Heart right ventricle (tissue), 16 donors: ENCODE measurements at places on chromosomes 4 and X. TPM values are rescaled to one million over a fixed set of nuclear protein-coding genes. Genes with fewer than 3 reads are reported as not detected.

MAGEA11 gene
- total RNA-seq: not detected

DNA sequence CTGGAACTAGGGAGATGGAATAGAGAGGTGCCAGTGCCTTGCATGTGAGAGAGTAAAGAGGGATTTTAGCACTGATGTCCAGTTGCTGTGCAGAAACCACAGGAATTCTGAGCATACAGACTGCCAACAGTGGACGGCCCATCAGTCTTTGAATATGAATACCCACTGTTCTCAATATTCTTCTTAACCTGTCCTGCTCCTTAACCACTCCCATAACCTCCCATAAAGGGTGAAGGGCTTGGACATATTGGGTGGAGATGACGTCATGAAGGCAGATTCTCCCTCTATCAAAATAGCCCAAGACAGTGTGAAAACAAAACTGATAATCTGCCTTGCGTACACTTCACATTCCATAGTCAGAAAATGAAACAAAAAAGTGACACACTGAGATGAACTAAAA is 1313.7 kb upstream of the PABPC4L start:
- no peak for DNase-seq

FGF5 gene
- total RNA-seq: 0.32 TPM

DNA sequence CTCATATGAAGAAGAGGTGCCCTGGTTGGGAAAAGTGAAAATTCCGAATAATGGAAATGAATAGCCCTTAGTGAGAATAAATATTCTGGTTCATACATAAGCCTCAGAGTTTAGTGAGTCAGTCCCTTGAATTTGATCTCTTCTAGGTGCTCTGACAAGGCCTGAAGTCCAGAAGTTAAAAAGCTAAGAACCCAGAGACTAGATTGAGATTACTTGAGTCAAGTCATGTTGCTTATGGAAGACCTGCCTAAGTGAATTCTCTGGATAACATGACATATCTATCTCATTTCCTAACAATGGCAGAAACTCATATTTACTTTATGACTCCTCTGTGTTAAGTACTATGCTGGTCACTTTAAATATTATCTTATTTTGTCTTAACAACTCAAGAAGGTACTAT is 10.5 kb upstream of the PRSS48 start:
- no peak for DNase-seq
